ENCODE measurements at places on chromosomes 13 and 19. TPM values are rescaled to one million over a fixed set of nuclear protein-coding genes. Genes with fewer than 3 reads are reported as not detected.

DNA sequence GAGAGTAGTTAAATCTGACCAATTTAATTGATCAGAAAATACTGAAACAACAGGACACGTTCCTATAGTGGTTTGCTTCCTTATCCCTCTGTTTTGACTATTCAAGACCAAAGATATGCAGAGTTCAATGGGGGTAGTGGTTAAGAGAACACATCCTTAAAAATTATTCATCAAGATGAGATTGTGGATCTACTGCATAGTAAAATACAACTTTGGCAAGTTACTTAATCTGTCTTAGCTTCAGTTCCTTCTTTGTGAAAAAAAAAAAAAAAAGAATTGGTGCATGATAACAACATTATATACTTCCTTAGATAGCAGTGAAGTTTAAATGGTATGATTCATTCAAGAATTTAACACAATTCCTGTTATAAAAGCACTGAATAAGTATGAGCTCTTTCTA is 552.1 kb downstream of the DCT start:
- no peak for DNase-seq

GRCh38 chr19:54462655-54463530 is 685 bp downstream of the LENG9 start:
- DNase-seq: no peak

MATK gene
- 0.57 TPM for polyA plus RNA-seq

DNA sequence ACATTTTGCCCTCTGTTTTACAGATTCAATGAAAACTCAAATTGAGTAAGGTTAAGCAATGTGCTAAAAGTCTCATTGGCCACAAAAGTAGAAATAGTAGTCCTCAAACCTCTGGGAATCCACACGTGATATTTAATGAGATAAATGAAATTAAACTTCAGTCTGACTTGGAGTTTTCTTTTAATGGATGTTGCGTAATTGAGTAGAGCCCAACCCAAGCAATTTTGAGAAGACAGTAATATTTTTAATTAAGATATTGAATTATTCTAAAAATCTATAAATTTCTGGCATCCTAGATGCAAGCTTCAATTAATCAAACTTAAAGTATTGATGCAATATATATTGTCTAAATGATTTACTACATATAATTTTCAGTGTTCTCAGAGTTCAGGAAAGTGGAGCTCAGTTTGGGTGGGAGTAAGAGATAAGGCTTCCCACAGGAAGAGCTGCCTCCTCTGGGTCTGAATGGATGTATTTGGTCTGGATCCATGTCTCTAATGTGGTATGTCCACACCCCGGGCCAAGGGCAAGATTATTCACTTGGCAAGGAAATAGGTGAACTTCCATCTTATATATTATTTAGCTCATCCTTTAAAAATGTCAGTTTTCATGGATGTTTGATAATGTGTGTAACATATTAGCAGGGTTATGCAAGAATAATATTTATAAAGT is 6.9 kb downstream of the MBNL2 start:
- DNase-seq: no peak

DNA sequence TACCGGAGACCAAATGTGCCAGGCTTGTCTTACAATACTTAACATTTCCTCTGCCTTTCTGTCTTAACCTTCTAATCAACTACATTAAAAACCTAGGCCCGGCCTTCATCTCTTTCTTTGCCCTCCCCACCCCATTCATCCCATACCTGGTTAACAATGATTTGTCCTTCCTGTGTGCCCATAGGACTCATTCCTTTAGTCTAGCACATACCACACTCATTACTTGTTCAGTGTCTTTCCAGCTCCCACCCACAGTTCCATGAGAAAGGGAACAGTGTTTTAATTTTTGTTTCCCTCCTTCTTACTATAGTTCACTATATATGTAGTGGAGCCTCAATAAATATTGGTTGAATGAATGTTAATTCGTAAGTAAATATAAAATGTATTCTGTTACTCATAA is 2.4 kb downstream of the CLN5 start:
- no peak for DNase-seq

MCEMP1 gene
- polyA plus RNA-seq: 0.13 TPM

IGFL3 gene
- not detected for polyA plus RNA-seq

GRCh38 chr19:29255006-29255405 is 42.1 kb upstream of the UQCRFS1 start:
- DNase-seq: no peak

GRCh38 chr13:43019811-43020210 is 3.6 kb upstream of the DNAJC15 start:
- DNase-seq: no peak

Measured in left renal pelvis (tissue), 4 donors.